ENCODE measurements at places on chromosomes 11 and 22.
A peak's percentile ranks its signal among the peaks of the same experiment; 100 is the strongest.

DNA sequence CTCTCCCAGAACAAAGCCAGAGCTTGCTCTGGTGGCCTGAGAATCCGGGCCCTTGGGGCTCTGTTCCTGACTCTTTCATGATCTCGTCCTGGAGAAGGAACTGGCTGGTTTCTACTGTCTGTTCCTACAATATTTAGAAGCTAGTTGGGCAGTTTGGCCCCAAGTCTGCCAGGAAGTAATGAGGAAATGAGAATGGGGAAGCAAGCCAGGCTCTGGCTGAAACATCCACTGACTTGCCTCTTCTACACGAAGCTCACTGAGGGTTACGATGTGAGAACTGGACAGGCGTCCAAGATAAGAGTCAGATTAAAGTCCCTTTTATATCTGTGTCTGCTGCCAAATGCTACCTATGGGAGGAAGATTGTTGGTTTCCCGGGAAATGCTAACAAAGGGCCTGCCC is 110.0 kb upstream of the KIRREL3 start:
- DNase-seq: no peak

DNA sequence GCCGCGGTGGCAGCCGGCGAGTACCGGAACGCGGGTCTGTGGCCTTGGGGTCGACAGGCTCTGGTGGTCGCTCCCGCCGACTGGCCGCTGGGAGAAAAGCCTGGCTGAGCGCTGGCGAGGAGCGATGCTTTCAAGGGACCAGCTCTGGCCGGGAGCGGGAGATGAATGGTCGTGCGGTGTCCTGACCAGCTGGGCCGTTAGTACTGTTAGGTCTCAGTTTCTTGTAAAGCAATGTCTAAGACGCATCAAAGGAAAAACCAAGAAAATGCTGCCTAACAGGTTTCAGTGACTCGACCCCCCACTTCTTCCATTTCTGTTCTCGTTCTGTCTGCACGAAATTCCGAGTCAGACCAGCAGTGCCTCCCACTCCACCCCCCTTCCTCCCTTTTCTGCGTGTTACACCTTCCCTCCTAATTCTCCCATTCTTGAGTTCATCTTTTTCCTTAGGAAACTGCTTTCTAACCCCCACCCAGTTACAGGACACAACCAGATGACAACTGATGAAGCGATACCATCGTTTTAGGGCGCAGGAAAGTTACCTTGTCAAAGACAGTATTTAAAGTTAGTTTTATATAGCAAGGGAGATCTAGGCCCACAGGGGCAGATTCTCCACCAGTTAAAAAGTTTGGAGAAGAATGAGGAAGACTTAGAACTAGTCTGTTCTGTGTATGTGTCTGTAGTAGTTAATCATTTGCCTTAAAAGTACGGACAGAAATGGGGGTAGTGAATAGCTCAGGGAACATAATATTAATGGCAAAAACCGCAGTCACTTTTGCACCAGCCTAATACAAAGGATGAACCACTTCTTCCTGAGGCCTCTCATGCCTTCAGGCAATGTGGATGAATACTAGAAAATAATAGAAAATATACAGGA is 1.0 kb downstream of the CUL5 start:
- no peak for DNase-seq

DNA sequence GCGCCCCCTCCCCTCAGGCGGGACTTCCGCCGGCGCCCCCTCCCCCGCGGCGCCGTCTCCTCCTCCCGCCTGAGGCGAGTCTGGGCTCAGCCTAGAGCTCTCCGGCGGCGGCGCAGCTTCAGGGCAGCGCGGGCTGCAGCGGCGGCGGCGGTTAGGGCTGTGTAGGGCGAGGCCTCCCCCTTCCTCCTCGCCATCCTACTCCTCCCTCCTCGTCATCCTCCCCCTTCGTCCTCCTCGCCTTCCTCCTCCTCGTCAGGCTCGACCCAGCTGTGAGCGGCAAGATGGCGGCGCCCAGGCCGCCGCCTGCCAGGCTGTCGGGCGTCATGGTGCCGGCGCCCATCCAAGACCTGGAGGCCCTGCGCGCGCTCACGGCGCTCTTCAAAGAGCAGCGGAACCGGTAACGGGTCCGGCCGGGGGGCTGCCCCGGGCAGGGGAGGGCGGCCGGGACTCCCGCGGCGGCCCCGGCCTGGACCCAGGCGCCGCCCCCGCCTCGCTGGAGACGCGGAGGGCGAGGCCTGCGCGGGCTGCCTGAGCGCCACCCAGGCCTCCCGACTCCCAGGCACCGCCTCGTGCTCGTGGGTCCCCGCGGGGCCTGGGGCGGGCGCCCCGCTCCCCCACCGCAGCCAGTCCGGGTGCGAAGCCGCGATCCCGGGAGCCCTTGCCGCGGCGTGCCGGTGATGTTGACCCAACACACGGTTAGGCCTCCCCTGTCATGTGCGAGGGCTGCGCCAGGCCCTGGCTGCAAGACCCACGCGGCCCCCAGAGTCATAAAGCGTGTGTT is at the start of gene ATXN10:
Gene ATXN10, plus strand, starts transcription at position 52 of the 781 bp plus-strand sequence. Its CDS starts 230 bp downstream, at position 282.
- peak; percentile 74 for DNase-seq

DNA sequence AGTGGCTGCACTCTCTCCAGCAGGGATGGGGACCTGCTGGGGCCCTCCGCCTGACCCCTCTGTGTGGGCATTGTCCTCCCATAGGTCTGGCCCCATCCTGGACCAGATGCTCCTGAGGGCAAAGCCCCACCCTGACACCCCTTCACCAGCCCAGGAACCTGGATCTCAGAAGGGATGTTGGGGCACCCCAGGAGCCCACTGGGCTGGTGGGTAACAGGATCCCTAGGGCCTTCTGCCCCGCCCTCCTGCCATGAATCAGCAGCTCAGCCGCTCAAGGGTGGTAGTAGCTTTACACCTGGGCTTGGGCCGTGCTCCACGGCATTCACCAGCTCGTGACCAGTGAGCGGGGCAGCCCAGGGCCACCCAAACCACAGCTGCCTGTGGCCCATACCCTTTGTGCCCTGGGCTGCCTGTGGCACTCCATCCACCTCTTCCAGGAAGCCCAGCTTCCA is 1.0 kb upstream of the MAPK12 start:
- DNase-seq: no peak

DNA sequence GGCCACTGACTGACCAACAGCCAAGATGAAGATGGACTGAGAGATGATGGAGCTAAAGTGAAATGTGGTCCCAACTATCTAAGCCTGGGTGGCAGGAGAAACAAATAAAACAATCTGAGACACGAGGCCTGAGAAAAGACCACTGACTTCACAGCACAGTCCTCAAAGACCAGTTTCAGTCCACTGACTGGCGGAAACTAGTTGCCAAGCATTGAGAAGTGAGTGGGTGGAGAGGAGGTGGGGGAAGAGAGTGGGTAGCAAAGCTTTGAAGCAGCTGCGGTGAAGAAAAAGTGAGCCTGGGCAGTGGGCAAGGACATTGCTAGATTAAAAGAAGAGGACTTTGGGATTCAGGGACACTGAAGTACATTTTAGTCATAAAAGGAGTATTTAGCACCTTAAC is 1.9 kb downstream of the MS4A1 start:
- DNase-seq: peak; percentile 31
